Kasumi-1 (cell line): ENCODE measurements at places on chromosomes 11 and 22.

DNA sequence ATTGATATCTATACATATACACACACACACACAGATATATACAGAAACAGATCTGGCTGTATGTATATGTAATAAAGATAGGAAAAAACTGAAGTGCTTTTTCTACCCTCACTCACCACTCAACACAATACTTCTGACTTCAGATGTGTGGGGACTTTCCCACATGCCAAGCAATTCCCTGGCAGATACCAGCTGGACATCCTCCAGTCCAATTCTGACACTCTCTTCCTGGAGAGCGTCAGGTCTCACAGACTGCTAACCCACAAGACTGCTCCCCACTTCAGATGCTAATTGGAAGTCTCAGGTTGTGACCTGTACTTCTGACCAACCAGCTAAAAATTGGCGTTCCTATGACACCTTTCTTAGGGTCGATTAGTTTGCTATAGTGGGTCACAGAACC, 140.6 kb downstream of the ATG16L2 start:
- no peak for DNase-seq

DNA sequence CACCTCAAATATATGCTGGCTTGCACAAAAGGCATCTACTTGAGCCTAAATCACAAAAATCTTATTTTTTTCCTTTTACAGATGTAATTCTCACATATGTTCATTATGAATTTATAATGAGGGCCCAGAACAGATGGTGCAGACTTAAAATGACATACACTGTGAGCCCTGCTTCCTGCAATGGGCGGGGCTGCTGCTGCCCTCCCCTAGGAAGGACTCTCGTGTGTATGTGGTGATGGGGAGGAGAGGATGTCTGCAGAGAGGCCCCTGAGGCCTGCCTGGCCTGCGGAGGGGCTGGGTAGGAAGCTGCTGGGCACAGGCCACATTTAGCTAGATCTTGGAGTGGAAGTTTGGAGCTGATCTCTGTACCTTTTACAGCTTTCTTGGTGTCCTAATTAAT, 233.4 kb upstream of the KIRREL3 start:
- no peak for DNase-seq

- no peak for DNase-seq
Measured at GRCh38 chr11:1916132-1916985, 3.1 kb upstream of the TNNT3 start.

GRCh38 chr11:129386795-129387397, 11.2 kb downstream of the BARX2 start:
- no peak for DNase-seq

- no peak for DNase-seq
Measured at GRCh38 chr22:34973016-34973415, 92.9 kb upstream of the ISX start.

- DNase-seq = no peak
Measured at GRCh38 chr11:62333768-62334167, 3.5 kb upstream of the ASRGL1 start.

DNA sequence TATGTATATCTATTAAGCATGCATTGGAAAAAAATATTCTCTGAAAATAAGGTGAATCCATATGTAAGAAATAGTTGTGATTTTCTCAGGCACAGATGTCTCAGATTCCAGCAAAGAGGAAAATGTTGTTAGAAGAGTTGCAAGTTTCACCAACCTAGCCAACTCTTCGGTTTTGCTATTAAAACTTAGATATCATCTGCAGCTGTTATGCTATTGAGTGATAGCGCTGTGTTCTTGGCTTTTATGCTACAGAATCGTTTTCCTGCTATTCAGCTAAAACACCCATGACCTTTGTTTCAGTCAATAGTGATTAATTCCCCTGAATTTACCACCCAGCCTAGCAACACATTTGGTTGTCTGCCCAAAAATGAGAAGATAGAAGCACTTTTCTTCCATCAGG, 795.6 kb upstream of the ANO3 start:
- DNase-seq = no peak

DNA sequence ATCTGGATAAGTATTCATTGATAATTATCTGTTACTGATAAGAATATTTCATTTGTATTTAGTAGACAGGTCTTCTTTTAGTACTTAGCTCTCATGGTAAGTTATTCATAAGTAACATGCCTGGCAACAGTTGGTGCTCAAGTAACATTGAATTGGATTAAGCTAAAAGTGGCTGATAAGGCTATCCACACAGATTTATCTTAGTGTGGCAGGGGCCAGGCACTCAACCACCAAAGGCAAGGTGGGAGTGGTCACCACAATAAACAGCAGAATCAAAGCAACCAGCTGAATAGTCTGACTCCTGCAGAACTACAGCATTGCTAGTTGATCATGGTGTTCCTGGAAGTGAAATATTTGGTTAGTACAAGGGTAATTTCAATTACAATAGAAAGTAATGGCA, 33.0 kb upstream of the NARS2 start:
- DNase-seq = no peak

DNA sequence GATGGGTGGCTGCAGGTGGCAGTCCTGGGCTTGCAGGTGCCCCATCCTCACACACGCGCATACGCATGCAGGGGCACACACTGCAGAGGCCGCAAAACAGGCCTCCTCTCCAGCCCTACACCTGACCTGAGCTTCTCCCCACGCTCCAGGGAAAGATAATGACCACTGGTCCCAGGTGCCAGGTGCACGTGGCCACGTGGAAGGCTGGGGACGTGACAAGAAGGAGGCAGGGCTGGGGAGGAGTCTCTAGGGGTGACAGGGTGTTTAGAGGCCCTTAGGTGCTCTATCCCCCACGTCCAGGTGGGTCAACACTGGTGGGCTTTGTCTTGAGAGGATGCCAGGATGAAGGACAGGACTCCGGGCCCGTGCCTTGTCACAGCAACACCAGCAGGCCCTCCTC, 23.5 kb upstream of the CPT1A start:
- no peak for DNase-seq

- DNase-seq = no peak
Measured at GRCh38 chr11:117506971-117507370, 179.3 kb downstream of the CEP164 start.

DNA sequence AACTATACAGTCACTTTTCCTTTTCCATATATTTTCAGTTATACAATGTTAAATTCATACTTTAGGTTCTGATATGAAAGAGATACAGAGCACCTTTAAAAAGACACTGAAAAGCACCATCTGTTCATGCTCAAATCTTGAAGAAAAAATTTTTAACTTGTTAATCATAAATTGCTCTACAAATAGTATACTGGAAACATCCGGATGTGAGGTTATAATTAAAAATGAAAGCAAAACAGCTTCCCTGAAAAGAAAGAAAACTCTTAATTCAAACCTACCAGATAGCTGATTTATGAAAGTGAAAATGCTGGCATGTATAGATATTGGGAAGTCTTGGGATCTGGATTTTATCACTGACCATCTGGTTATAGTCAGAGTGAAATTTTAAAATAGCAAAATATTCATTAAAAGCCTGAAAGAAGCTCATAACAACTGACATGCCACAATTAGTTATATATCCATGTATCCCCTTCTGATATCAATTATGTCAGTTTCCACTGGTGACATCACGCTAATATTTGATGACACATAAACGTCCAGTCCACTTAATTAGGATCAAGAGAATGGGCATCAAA, 740.0 kb downstream of the DLG2 start:
- DNase-seq = no peak

DNA sequence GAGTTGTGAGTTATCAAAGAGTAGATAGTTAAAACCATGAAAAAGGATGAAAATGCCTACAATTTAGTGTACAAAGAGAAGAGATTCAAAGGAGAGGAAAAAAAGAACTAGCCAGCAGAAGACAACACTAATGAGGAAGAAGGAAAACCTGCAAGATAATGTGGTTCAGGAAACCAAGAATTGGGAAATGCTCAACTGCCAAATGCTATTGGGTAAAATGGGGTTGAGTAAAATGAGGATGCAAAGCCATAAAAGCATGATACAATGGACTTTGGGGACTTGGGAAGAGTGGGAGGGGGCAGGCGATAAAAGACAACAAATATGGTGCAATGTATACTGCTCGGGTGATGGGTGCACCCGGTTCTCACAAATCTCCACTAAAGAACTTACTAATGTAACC, 7.6 kb upstream of the OR52K2 start:
- peak; percentile 80 for DNase-seq

DNA sequence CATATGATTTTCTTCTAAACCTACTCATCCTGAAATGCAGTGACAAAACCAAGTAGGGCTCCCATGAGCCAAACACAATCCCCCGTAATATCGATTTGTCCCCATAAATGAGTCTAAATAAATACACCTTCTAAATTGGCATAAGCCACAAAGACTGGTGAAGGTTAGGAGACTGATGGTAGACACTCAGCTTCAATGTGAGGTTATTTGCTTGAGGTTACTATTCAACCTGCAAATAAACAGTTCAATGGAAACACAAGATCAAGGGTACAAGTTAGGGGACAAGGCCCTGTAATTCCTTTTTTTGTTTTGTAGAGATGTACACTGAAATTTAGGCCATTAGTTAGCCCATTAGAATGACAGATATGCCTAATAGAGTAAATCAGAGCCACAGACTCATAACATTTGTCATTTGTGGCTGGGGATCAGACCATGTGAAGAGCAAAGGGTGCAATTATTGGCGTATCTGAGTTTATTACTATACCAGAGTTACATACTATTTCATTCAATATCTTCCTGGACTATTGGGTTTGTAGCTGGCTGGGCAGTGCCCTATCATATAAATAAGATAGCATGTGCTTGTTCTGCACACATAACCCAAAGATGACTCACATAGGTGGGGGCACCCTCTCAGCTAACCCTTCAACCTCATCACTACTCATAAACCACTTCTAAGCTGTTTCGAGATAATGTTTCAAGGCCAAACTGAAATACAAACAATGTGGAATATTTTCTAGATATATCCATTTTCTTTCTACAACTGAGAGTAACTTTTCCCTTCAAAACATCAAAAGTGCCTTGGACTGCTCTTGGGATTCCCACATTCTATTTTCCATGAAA, 695.3 kb downstream of the KCNA4 start:
- no peak for DNase-seq

GRCh38 chr11:6077723-6078122, 29.8 kb upstream of the OR56B4 start:
- no peak for DNase-seq

GRCh38 chr11:34427186-34427805, 11.4 kb upstream of the CAT start:
- DNase-seq = no peak

DNA sequence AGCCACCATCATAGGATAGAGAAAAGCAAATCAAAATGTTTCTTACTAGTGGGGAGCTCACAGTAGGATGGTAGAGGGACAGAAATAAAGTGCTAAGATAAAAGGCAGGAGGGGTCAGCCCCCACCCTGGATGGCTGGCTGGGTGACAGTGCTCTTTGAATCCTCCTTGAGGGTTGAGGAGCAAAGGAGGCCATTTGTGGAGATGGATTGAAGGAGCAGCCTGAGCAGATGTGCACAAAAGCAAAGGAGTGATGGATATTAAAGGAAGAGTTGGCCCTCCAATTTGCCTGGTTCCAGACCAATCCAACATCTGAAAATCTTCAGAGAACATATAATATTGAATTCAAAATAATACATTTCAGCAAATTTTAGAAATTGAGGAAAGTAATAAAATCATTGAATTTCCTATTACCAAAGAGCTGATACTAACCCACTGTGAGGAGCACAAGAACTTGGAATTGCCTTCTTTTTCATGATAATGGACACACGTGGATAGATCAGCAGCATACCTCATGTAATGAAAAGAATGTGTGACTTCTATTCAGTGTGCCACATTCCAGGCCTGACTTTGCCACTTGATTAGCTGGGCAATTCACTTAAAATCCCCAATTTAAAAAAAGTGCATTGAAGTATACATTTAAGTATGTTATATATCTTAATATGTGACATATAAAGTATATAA, 287.0 kb downstream of the FAT3 start:
- no peak for DNase-seq

- no peak for DNase-seq
Measured at GRCh38 chr11:88544656-88545280, 207.2 kb upstream of the CTSC start.

- peak; percentile 3 for DNase-seq
Measured at GRCh38 chr22:44127356-44127755, 53.4 kb upstream of the PARVG start.

- DNase-seq = no peak
Measured at GRCh38 chr11:11247086-11247485, 106.0 kb downstream of the CSNK2A3 start.
